ENCODE measurements at places on chromosomes 7 and 10. TPM values are rescaled to one million over a fixed set of nuclear protein-coding genes. Genes with fewer than 3 reads are reported as not detected.

DNA sequence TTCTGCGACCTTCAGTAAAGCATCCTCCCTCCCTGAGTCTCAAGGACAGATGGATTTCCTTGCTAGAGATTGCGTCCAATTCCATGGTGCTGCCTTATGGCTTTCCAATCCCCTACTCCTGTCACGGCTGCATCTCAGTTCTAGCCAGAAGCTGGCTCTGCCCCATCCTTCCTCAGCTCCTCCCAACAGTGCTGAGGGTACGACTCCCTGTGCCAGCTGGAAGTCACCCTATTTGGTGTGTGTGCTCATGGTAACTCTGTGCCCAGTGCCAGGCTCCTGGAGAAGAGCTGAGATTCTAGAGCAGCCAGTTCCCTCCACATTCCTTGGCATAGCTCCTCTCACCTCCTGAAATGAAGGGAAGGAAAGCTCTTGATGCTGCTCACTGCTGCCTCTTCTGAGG is 185.0 kb upstream of the PODXL start:
- no peak overlapping the region for H3K4me3 ChIP-seq
- no peak for DNase-seq
- H3K27me3 ChIP-seq = peaks cover 5% of the 10 kb centered on the region
- H3K27ac ChIP-seq = no peak overlapping the region

GRCh38 chr10:1130226-1130625 is 74.0 kb downstream of the WDR37 start:
- DNase-seq = no peak
- peaks cover 14% of the 10 kb centered on the region for H3K4me1 ChIP-seq
- H3K27me3 ChIP-seq = no peaks in the 10 kb centered on the region
- H3K27ac ChIP-seq = no peak overlapping the region

- peak overlapping the region; percentile 31 for H3K27ac ChIP-seq
- H3K36me3 ChIP-seq = no peaks in the 10 kb centered on the region
- no peak overlapping the region for H3K4me3 ChIP-seq
- no peak for DNase-seq
Observed at GRCh38 chr10:91596825-91597196, 36.1 kb downstream of the PPP1R3C start.

The KCP gene
- total RNA-seq = 0.20 TPM
